NCI-H774 (cell line): ENCODE measurements at places on chromosomes 7 and 10.
A peak's percentile ranks its signal among the peaks of the same experiment; 100 is the strongest.

- DNase-seq: no peak
These were observed 15.4 kb downstream of the RBM20 start for GRCh38 chr10:110659558-110659957.

GRCh38 chr7:142482891-142483658 is 225.2 kb upstream of the PRSS58 start:
- DNase-seq: peak; percentile 0

DNA sequence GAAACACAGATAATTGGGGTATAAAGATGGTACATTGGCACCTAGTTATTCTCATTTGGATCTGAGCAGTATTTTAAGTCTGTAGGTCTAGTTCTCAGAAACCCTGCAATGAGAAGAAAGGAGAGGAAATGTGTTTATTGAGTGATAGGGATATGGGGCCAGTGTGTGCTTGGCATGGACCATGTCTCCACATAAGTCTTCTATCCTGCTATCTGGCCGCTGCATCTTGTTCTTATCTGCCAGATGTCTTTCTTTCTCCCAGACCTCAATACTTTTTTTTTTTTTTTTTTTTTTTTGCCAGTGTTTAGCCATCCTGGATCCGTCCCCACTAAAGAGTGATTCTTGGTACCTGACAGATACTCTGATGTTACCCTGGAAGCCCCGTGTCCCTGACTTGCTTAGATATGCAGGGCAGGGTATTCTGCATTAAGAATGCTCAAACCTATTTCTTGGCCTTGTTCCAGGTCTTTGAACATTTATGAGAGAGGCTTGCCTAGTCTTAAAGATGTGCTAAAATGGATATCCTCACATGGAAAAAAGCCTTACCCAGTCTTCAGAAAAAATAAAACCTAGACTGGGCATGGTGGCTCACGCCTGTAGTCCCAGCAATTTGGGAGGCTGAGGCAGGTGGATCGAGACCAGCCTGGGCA is 10.0 kb downstream of the MTURN start:
- no peak for DNase-seq

GRCh38 chr10:70907637-70908405 is 19.5 kb upstream of the PCBD1 start:
- no peak for DNase-seq

DNA sequence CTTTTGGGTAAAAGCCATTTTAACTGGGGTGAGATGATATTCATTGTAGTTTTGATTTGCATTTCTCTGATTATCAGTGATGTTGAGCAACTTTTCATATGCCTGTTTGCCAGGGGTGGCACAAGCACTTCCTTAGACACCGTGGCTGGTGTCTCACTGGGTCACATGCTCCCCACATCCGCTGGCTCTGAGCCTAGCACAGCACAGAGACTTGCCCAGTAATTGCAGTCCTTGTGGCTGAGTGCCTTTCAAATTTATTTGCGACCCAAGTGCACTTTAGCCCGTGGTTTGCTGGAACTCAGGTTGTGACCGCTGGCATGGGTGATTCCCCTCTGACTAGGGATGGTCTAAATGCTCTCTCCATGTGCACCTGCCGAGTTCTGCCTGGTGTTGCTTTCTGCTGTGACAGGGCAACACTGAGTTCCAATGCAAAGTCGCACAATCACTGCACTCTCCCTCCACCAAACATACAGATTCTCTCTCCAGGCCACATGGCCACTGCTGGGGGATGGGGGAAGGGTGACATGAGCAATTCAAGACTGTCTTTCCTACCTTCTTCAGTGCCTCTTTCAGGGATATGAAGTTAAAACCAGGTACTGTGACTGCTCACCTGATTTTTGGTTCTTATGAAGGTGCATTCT is 66.5 kb downstream of the ZNF277 start:
- DNase-seq: no peak

DNA sequence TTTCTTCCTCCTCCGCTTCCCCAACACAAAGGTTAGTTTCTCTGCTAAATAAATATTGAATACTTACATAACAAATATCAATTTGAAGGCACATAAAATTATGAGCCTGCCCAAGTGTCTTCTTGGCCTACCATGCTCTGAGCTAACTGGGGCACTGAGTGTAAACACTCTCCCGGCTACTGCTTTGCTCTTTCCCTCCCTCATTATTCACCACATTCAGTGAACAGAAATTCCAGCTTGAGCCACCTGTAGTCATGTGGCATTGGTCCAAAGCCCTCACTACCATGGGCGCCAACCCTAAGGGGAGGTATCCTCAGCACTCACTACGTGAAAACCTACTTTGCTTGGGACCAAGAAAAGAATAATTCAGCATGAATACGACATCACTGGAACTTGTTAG is 409.0 kb downstream of the KCNMA1 start:
- peak; percentile 73 for DNase-seq

- DNase-seq: no peak
These were observed 70.2 kb downstream of the SORCS3 start for GRCh38 chr10:104711302-104711721.

DNA sequence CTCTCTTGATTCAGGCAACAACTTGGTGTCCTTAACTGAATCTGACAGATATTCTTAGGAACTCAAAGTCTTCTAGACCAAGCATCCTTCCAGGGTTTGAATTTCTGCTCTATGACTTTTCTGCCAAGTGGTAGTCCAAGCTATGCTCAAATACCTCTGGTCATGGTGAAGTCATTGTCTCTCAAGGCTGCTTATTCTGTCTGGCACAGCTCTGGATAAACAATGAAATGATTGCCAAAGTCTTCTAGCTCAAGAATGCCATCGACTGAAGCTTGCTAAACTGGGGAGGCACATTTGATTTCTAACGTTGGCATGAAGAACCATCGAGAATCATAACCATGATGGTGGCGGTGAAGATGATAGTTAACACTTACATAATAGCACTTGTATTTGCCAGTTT is 116.2 kb upstream of the MKX start:
- DNase-seq: no peak

DNA sequence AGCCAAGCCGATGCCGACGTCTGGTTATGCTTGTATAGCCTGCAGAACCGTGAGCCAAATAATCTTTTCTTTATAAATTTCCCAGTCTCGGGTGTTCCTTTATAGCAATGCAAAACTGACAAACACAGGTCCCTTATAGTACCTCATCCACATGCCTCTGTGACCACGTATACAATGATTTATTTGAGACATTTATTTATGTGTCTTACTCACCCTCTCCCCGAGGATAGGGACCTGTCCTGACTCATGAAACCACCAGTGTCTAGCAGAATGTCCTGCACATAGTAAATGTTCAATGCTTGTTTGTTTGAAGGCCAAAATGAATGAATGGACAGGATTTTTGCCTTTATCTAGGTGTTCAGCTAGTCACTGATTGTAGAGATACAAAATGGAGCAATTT is 147.9 kb upstream of the FZD8 start:
- no peak for DNase-seq

DNA sequence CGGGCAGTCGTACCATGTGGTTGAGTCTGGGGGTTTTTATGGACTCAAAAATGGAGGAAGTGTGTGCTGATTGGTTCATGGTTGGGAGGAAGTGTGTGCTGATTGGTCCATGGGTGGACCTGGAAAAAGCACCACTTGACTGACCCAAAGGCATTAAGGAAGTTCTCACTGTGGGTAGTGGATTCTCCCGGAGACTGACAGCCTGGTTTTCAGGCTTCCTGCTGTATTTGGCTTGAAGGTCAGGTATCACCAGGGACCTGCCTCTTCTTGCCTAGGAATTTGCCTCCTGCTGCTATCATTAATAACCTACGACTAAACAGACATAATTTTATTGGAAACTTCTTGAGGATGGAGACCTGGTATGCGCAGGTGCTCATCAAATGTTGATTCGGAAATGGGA is 268.8 kb upstream of the LRGUK start:
- no peak for DNase-seq

GRCh38 chr10:87750001-87750671 is 67.9 kb downstream of the ATAD1 start:
- DNase-seq: peak; percentile 8

DNA sequence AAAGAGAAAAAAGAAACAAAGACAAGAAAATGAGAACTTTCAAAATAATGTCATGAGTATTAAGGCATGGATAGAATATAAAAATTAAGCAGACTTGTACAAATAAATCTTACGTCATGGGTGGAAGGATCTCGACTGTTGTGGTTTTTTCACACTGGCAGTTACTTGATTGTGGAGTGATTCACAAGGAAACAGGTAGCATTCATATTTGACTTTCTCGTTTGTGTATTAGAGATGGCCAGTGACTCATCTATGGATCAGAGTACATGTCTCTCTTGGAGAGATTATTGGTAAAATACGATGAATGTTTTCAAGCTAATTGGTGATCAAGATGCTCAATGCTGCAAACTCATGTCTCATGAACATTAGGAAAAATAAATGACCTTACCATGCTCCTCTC is 564.3 kb downstream of the GATA3 start:
- DNase-seq: no peak

GRCh38 chr7:78510580-78511188 is 712.1 kb downstream of the PHTF2 start:
- DNase-seq: no peak

- DNase-seq: no peak
These were observed 31.3 kb downstream of the TMEM270 start for GRCh38 chr7:73892003-73892999.

DNA sequence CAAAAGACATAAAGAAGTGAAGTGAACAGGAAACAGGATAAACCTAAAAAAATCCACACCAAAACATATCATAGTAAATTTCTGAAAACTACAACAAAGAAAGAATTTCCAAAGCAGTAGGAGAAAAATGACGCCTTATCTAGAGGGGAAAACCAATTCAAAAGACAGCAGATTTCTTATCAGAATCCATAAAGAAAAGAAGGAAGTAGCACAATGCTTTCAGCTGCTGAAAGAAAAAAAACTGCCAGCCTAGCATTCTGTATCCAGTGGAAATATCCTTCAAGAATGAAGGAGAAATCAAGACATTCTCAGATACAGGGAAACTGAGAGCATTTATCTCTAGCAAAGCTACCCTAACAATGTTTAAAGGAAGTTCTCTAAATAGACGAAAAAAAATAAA is 37.8 kb downstream of the PDLIM1 start:
- no peak for DNase-seq
